ENCODE measurements at places on chromosomes 7 and 10.
A peak's percentile ranks its signal among the peaks of the same experiment; 100 is the strongest.

- DNase-seq, result no peak
These were observed 28.4 kb downstream of the MPLKIP start for GRCh38 chr7:40105879-40106473.

- peak; percentile 29 for DNase-seq
These were observed 312.5 kb upstream of the SEMA3C start for GRCh38 chr7:81231301-81231838.

DNA sequence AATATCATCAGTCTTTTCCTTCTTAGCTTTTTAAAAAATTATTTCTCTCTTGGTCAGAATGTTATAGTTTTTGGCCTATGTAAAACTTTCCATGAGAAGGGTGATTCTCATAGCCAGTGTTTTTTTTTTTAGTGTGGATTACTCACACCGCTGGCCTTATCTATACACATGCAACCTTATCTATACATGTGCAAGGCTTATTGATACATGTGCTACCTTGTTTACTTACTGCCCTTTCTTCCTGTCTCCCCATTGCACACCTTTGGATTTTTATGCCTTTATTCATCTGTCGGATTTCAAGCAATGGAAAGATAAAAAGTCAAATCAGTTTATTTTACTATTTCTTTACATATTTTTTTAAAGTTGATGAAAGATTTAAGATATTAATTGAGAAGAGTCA is 660.0 kb upstream of the FZD8 start:
- DNase-seq, result no peak

- no peak for DNase-seq
These were observed 47.5 kb downstream of the INHBA start for GRCh38 chr7:41655426-41655825.

GRCh38 chr7:112162784-112163506 is 43.3 kb downstream of the DOCK4 start:
- peak; percentile 38 for DNase-seq

DNA sequence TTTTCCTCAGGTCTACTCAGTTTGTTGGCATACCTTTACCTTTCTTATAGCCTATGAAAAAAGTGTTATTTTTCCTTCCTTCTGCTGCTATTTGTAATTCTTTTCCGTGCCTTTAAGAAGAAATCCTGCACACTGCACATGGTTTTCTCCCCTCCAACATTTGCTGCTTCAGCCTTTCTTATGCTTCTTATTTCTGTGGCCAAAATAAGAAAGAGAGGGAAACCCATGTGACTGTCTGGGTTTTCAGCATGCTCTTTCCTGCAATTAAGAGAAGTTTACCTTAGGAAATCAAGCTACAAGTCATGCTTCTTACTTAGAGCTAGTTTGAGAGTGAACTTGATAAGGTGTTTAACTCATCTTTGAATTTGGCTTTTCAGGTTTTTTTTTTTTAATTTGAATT is 11.0 kb downstream of the TBC1D12 start:
- DNase-seq, result no peak

GRCh38 chr10:14023673-14024328 is 306.9 kb downstream of the FRMD4A start:
- no peak for DNase-seq

GRCh38 chr7:22269963-22270362 is 87.0 kb downstream of the RAPGEF5 start:
- peak; percentile 50 for DNase-seq

DNA sequence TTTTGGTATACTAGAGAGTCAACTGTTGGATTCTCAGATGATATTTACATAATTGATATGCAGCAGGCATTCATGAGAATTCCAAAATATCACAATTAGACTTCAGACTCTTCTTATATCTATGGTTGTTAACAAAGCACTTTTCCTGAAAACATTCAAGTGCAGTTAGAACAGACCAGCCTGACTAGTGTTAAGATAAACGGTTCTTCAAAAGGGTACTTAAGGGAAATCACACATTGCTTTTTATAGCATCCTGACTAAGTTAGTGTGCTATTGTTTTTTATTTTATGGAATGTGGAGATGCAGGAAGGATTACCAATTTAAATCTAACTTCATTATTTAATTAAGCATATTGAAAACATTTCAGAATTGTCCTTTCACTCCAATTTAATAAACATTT is 405.1 kb downstream of the PLXDC2 start:
- DNase-seq, result no peak

All from NCI-H2029 treated with DMSO at 0.1 percent for 48 hours (cell line).